Activated effector memory CD4-positive, alpha-beta T cell treated with anti-CD3 and anti-CD28 coated beads, Interleukin-2, amount 50 U/mL, for 16 hours (primary cell): ENCODE measurements at places on chromosomes 13 and 19.
A peak's percentile ranks its signal among the peaks of the same experiment; 100 is the strongest.

DNA sequence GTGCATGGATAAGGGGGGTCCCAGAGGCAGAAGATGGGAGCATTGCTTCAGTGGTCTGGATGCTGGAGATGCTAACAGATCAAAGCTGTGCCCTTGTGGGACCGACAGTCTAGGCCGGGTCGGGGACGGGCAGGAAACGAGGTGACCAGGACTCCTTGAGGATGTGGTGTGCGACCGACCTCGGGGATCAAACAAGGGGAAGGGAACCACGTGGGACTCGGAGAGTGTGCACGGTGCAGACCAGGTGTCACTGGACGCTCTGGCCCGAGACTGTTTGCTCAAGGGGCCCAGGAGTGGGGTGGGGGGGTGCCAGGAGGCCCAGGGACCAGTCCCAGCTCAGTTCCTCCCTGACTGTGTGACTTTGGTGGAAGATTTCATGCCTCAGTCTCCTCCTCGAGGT lies 6.0 kb downstream of the NFIC start:
- DNase-seq = no peak

- no peak for DNase-seq
Measured at GRCh38 chr13:77417897-77418296, 91.0 kb upstream of the MYCBP2 start.

DNA sequence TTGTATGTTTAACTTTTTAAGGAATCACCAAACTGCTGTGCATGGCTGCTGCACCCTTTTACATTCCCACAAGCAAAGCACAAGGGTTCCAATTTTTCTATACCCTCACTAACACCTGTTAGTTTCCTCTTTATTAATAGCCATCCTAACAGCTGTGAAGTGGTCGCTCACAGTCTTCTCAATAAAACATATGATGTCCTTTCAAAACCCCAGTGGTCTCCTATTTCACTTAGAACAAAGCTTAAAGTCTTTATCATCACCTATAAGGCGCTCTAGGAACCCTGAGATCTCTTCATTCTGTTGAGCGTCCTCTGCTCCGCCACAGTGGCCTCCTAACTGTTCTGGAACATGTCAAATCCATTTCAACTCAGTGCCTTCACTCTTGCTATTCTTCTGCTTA lies 400.5 kb downstream of the KLF12 start:
- DNase-seq = no peak

GRCh38 chr13:40370661-40371060 lies 295.8 kb downstream of the FOXO1 start:
- no peak for DNase-seq

GRCh38 chr19:56917529-56917928 lies 77.0 kb upstream of the PEG3 start:
- no peak for DNase-seq

GRCh38 chr19:1384478-1385110 lies 887 bp downstream of the NDUFS7 start:
- no peak for DNase-seq

GRCh38 chr19:8512115-8512967 lies 1.6 kb downstream of the ZNF414 start:
- DNase-seq = no peak

DNA sequence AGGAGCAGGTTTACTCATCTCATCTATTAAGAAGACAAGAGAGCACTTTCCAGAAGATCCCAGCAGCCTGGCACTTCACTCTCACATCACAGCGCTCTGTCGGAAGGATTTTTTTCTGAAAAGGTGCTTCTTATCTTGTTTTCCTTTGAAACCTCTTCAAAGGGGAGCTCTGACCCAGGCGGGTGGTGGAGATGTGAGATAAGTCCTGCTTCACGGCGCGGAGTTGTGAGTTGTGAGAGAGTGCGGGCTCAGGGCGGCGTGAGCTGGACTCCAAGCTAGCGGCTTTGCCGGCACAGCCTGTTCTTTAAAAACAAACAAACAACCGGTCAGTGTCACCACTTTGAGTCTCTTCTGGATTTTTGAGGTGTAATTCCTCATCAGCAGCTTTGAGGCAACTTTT lies 169.0 kb upstream of the ARGLU1 start:
- DNase-seq = no peak

DNA sequence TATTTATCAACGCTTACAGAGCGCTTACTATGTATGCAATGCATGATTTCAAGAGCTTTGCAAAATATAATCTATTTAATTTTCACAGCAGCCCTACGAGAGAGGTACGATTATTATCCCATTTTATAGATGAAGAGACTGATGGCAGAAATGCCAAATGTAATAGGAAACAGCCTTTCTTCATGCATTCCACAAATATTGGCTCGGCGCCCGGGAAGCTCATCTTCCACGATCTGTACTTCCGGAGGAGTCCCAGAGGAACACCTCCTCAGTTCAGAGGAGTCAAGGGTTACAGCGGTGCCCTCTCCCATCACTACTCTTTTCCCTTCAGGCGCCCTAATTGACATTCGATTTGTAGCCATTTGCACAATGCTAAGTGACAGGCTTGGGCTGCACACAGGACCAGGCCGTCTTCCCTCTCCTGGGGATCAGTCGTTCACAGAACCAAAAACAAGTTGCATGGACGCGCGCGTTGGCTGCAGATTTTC lies 1.1 kb upstream of the ARHGAP35 start:
- DNase-seq = no peak

- DNase-seq = peak; percentile 38
Measured at GRCh38 chr19:6020166-6020882, 42.4 kb upstream of the RANBP3 start.

GRCh38 chr19:7923295-7924191 lies 2.4 kb downstream of the CTXN1 start:
- DNase-seq = no peak

DNA sequence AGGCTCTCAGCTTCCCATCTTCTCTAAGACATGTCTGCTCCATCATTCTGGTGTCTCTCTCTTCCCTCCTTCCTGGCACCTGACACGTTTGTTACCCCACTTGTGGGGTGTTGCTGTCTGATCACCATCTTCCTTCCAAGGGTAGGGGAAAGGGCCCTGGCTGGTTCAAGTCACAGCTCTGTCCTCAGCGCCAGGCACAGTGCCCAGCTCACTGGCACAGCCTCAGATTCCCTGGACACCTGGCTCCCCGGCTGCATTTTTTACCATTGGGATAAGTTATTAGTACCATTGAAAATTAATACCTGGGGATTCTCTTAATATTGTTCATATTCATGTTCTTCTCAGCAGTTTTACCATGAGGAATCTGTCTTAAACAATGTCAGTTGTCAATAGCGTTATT lies 50.8 kb upstream of the LDLR start:
- no peak for DNase-seq
